H9 (cell line): ENCODE measurements at places on chromosomes 16 and 17.
A peak's percentile ranks its signal among the peaks of the same experiment; 100 is the strongest.

- H3K4me1 ChIP-seq: no peaks in the 10 kb centered on the region
- peaks cover 25% of the 10 kb centered on the region for H3K36me3 ChIP-seq
- no peaks in the 10 kb centered on the region for H3K27me3 ChIP-seq
- DNase-seq: no peak
- H3K27ac ChIP-seq: no peak overlapping the region
Observed at GRCh38 chr16:72317446-72317845, 145.5 kb upstream of the PMFBP1 start.

DNA sequence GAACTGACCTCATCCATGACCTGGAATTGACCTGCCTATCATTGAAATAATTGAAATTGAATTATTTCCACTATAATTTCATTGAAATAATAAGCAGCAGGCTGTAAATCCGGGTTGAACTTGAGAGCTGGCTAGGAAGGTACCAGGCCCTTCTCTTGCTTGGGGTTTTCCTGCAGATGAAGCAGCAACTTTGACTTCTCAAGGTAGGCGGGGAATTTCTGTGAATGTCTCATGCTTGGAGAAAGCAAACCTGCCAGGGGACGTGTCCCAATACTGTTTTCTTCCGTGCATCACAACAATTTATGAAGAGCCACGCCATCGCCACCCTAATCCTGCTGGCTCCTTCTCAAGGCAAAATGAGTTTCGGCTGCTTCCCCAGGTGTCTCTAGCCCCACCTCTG is 97.5 kb upstream of the XYLT1 start:
- no peak overlapping the region for H3K4me3 ChIP-seq
- no peaks in the 10 kb centered on the region for H3K27me3 ChIP-seq
- H3K36me3 ChIP-seq: no peaks in the 10 kb centered on the region
- no peaks in the 10 kb centered on the region for H3K4me1 ChIP-seq

- no peaks in the 10 kb centered on the region for H3K27me3 ChIP-seq
- 0 out of 2 replicates have a peak, but pooled peaks cover 2% of the 10 kb centered on the region for H3K4me1 ChIP-seq
- no peak for DNase-seq
- no peak overlapping the region for H3K4me3 ChIP-seq
- no peaks in the 10 kb centered on the region for H3K36me3 ChIP-seq
Observed at GRCh38 chr17:71117466-71117865, 948.1 kb downstream of the KCNJ2 start.

DNA sequence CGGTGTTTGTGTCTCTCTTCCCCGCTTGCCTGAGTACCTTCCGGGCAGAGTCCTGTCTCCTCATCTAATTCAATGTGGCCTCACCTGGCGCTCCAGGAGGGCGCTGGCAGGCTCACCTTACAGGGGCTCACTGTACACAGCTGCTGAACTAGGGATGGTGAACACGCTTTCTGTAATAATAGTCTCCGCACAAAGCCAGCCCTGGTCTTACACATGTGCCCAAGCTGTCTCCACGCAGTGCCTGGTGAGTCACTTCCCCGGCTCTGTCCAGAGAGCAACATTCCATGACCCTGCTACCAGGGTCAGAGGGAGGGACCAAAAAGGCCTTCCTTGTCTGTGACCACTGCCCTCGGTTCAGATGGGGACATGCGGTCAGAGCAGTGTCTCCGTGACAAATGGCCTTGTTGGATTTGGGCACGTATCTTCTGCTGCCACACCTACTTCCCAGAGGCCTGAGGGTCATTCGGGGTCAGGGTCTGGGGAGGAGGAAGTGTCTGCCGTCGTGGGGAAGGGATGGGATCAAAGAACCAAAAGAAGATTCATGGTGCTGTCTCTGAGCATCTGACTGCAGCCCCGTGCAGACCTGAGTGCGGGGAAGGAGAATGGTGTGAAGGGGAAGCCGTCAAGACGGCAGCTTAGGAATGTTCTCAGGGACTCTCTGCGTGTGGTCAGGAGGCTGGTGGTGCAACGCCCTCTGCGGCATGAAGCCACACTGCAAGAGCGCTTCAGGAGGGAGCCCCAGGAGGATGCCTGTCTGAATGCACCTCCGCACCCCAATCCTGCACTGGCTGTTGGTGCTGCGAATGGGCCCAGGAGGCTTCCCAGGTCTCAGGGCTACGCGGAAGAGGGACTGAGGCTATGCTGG is 68.8 kb downstream of the IL21R start:
- DNase-seq: no peak
- H3K4me3 ChIP-seq: no peak overlapping the region
- H3K4me1 ChIP-seq: no peaks in the 10 kb centered on the region
- H3K36me3 ChIP-seq: peaks cover 94% of the 10 kb centered on the region
- no peak overlapping the region for H3K27ac ChIP-seq

DNA sequence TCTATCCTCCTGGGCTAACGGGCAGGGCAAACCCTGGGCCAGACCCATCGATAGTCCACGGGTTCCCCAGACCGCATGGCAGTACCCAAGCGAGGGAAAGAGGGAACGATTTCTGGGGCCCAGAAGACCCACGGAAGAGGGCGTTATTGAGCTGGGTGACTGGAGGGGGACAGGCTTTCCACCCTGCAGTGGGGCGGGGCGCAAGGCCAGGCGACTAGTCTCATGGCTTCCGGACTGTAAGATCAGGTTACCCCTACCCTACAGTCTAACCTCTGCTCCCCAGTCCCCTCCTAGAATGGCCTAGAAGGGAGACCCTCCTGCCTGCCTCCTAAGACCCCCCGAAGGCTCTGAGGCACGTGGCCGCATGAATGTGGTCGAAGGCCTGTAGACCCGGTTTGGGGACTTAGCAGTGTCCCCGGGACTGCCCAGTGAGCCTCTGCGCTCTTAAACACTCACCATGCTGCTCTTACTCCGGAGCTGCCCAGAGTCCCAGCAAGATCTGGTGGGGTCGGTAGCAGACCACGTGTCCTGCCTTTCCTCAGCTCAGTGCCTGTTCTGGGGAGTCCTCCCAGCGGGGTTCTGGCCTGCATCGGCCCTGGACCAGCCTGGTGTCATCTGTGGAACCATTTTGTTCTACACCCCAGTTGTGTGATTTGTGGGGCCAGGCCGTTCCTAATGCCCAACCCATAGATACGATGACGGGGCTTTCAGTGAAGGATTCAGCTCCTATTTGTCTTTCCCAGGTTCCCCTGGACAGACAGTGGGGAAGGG is 13.2 kb upstream of the AURKB start:
- peak; percentile 91 for DNase-seq
- H3K4me1 ChIP-seq: no peaks in the 10 kb centered on the region
- peaks cover 20% of the 10 kb centered on the region for H3K36me3 ChIP-seq
- no peak overlapping the region for H3K27ac ChIP-seq
- H3K4me3 ChIP-seq: peak overlapping the region; percentile 97

- peaks cover 53% of the 10 kb centered on the region for H3K27me3 ChIP-seq
- peak overlapping the region; percentile 44 for H3K4me3 ChIP-seq
- H3K27ac ChIP-seq: no peak overlapping the region
- DNase-seq: peak; percentile 74
Observed at GRCh38 chr17:68198931-68199836, 48.7 kb upstream of the AMZ2 start.

DNA sequence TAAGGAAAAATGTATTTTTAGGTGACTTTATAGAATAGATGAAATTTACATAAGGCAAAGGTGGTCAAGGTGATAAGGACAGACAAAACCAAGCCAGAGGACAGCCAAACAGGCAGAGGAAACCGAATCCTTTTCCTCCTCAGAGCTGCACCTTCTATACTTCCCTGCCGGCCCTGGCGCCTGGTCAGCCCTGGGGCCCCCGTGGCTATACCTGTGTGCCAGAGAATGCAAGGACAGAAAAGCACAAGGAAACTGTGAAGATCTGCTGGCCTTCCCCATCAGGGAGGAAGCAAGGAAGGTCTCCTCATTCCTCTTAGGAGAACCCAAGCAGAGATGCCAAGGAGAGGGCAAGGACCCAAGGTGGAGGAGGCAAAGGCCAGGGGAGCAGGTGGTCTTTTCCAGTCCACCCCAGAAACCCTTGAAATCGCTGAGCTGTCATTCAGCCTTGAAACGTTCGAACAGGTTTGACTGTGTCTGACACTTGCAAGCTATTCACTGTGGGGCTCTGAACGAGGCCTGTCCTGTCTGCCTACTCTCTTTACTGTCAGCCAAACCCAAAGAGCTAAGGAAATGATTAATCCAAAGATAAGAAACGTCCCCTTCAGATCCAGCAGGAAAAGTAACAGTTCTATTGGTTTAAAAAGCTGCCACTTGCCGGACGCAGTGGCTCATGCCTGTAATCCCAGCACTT is 114.4 kb downstream of the XYLT1 start:
- no peak for DNase-seq
- H3K27me3 ChIP-seq: no peaks in the 10 kb centered on the region
- no peaks in the 10 kb centered on the region; the same call in 1 of the 2 replicates for H3K36me3 ChIP-seq
- no peak overlapping the region for H3K4me3 ChIP-seq
- H3K27ac ChIP-seq: no peak overlapping the region
- H3K4me1 ChIP-seq: peaks cover 3% of the 10 kb centered on the region; the same call in 1 of the 2 replicates

DNA sequence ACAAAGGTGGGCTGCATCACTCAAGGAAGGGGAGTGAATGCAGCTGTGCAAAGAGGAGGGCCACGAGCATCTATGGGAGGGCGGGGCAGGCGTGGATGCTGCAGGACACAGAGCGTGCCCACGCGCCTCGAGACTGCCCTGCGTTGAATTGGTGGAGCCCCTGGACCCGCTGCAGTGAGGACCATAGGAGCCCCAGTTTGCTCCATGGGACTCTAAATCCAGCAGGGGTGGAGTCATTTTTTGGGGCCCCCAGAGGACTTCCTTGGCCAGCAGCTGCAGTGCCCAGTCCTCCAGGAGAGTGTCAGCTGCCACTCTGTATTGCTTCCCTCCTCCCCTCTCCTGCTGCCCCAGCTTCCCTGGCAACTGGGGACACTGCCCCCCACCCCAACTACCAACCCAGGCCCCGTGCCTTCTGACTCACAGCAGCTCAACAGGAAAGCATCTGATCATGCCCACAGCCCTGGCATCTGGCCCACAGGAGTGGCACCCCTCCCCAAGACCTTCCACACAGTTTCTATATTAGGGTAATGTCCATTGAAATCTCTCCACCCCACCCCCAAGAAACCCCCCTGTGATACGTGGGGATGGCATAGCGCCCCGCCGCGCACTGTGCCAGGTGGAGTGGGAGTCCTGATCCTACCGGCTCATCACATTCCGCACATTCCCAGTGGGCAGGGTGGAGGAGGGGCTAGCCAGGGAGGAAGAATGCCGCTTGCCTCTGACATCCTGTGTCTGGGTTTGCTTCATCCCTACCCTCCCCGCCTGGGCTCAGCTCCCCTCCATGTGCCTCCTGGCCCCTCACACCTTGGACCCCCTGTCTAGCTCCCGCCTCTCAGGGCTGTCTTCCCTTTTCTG is 27.8 kb upstream of the ITGA3 start:
- peak; percentile 83 for DNase-seq
- peaks cover 6% of the 10 kb centered on the region; the same call in 1 of the 2 replicates for H3K4me1 ChIP-seq
- H3K36me3 ChIP-seq: no peaks in the 10 kb centered on the region
- no peaks in the 10 kb centered on the region for H3K27me3 ChIP-seq
- no peak overlapping the region for H3K27ac ChIP-seq

DNA sequence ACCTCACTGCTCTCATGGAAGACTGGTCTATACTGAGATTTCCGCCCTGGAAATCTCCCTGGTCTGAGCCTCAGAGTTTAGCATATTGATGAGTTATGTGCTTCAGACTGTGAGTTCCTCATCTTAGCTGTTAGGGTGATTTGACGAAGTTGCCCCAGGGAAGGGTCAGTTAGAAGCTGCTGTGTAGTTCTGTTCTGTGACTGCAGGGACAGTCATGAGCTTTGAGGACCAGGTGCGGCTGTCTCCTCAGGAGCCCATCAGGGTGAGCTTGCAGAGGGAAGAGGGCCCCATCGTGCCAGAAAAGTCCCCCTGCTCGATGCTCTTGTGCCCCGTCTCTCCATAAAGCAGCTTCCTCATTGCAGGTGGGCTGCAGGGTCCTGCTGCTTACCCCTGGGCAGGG is 28.3 kb upstream of the IL17C start:
- H3K4me3 ChIP-seq: peak overlapping the region; percentile 24; the same call in 2 of the 3 replicates
- DNase-seq: peak; percentile 55
- H3K36me3 ChIP-seq: peaks cover 55% of the 10 kb centered on the region
- H3K4me1 ChIP-seq: no peaks in the 10 kb centered on the region; the same call in 1 of the 2 replicates
- no peak overlapping the region for H3K27ac ChIP-seq

DNA sequence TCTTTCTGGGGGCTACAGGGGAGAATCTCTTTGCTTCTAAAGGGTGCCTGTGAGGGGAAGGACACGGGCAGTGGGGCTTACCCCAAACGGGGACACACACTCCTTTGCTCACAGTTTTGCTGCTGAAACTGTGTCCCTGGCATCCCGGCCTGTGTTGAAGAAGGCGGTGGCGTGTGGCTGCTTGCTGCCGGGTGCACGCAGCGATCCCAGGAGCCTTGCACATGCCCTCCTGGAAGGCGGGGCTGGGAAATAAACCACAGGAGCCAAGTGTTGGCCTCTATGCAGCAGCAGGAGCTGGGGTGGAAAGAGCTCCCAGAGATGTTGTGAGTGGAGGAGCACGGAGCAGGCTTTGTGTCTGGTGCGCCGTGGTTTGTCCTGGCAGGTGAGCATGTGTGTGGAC is 131.0 kb upstream of the CIBAR2 start:
- H3K4me1 ChIP-seq: no peaks in the 10 kb centered on the region
- no peak for DNase-seq
- H3K4me3 ChIP-seq: no peak overlapping the region
- H3K27ac ChIP-seq: no peak overlapping the region

DNA sequence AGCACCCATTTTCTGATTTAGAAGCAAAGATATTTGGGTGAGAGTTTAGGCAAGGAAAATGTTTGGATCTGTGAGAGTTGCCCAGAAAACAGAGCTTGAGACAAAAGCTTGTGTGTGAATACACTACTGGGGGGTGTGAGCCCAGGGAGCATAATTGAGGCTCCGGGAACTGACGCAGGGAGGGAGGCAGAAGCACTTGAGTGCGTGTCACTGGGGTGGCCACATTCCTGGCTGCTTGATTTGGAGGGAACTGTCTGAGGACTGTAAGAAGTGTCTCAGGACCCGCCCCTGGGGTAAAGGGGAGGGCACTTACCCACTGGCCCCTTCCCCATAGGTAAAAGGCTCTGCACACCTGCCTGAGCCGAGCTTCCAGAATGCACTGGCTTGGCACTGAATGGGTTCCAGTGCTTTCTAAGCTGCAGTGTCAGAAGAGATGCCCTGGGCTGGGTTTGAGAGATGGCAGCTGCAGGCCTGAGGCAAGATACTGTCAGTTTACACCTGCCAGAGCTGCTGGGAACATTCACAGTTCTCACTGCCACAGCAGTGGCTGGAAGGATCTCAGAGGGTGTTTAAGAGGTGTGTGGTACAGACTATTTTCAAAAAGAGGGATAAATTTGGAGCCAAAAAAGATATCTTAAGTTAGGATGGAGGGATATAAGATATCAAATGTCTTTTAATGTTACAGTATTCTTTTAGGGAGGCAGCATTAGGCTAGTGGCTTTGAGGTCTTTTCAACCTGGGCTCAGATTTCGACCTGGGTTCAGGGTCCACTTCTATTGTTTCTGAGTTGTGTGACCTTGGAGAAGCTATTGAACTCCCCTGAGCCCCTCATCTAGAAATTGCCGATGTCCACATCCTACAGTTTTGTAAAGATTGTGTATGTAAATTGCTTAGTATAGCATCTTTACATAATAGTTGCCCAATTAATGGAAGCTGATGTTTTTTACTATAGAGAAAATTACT is 6.9 kb upstream of the TEX2 start:
- H3K36me3 ChIP-seq: no peaks in the 10 kb centered on the region
- DNase-seq: no peak
- peaks cover 2% of the 10 kb centered on the region for H3K27me3 ChIP-seq
- H3K4me3 ChIP-seq: no peak overlapping the region
